Cardiac muscle cell (in vitro differentiated cells and primary cell): ENCODE measurements at places on chromosomes 13 and 19.

DNA sequence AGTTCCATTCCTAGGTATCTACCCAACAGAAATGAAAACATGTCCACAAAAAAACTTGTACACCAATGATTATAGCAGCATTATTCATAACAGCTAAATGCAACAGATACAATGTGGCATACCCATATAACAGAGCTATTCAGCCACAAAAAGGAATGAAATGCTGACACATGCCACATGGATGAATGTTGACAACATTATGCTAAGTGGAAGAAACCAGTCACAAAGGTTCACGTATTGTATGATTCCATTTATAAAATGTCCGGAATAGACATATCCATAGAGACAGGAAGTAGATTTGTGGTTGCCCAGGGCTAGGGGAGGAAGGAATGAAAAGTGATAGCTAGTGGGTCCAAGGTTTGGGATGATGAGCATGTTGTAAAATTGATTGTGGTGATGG is 10.8 kb downstream of the CRYL1 start:
- DNase-seq = no peak

- no peak for DNase-seq
Measured at GRCh38 chr19:3179739-3180293, 1.2 kb downstream of the S1PR4 start.

- no peak for DNase-seq
Measured at GRCh38 chr19:23949611-23950010, 34.9 kb downstream of the ZNF726 start.

DNA sequence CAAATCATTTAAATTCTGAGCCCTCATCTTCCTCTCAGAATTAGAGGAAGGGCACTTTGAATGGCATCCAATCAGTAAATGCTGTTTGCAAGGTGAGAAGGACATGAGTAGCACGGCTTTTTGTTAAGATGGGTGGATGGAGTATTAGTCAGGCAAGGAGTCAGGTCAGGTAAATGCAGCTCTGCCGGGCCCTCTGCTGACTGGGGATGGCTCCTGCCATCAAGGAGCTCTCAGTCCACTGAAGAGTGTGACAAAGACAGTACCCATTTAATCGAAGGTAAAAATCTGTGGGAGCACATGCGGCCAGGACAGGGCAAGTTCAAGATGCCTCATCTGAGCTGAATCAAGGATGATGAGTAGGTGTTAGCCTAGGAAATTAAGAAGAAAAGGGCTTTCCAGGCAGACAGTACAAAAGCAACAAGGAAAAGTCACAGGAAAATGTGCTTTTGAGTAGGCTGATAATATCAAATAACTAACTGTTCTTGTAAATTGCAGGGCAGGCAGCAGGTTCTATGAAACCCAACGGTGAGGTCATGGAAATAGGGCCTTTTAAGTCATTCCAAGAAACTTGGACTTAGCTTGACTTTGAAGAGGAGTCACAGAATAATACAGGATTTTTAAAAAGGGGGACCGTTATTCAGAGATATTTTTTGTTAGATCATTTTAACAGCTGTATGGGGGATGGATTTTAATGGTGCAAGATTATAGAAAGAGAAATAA is 670.5 kb upstream of the ARGLU1 start:
- DNase-seq = no peak

- no peak for DNase-seq
Measured at GRCh38 chr19:14416817-14417231, 2.3 kb downstream of the DDX39A start.

DNA sequence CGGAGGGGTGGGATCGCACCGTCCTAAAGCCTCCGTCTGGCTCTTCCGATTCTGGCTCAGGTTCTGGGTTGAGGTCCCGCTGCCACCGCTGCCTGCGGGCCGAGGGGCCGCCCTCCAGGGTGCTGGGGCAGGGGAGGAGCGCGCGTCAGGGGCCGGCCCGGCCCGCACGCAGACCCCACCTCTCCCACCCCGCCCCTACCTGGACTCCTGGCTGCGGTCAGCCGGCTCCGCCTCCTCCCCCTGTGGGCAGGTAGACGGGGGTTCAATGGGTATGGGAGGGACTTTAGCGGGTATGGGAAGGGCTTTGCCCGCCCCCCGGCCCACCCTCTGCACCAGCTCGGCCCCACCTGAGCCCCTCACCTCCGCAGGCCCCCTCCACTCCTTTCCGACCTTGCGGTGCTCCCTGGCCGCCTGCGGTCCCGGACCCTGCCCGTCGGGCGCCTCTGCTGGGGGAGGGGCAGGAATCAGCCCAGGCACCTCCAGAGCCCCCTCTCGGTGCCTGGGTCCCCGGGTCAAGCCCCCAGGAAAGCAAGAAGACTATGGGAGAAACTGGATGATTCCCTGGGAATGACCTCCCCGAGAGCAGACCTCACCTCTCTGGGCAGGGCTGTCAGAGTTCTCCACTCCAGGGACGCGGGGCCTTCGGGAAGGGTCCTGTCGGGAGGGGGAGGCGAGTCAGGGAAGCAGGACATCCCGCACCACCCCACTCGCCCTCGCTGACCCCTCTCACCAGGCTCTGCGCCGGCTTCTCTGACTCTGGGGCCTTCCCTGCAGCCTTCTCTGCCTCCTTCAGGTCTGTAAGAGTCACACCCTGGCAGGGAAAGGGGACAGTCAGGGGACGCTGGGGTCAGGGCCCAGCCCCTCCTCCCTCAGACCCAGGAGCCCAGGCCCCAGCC is 17.0 kb downstream of the EPS8L1 start:
- no peak for DNase-seq

DNA sequence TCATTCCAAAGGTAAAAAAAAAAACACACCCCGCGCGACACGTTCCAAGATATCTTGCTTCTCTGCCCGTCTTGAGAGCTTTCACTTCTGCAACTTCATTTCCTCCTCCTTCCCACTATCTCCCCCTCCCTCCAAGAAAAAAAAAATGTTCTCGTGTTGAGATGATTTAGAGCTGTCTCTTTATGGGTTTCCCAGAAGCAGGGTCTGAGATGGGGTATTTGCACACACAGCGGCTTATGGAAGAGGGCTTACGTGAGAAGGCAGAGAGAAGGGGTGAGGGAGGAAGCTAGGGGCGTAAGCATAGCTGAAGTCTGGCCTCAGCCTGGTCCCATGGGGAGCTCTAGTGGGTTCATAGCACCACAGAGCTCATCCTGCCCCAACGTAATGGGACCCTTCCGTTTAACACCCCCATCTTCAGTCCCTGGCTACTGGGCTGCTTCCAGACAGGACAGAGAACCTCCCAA is 31.3 kb upstream of the USE1 start:
- no peak for DNase-seq

GRCh38 chr19:10766671-10767201 is 48.9 kb downstream of the DNM2 start:
- DNase-seq = peak; percentile 57

DNA sequence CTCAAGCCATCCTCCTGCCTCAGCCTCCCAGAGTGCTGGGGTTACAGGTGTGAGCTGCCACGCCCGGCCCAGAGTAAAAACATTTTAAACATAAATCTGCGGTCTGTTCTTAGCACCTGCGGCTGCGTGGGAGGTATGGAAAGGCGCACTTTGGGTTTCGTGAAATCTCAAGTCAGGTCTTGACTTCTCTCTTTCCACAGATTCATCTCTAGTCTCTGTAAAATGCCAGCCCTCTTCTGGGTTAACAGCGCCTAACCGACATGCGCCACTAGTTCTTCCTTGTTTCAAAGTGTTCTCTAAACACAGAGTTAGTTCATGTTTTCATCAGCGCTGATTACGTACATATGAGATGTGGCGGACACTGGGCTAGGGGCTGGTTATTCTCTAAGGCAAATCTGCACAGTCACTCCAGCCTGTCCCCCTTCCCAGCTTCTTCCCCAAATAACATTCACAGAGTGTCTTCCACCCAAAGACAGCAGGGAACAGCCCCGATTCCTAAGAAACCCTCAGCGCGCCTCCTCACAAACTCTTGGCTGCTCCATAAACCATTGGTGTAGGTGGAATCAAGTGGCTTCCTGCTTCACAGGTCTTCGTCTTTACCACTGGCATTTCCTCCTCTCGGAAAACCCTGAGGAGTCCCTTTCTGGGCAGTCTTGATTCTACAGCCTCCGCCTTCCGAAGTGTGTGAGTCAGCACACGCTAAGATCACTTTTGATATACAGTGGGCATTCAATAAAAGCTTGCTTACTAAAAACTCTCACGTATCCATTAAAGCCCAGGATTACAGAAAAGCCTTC is 1.4 kb downstream of the PARP4 start:
- no peak for DNase-seq

- DNase-seq = no peak
Measured at GRCh38 chr19:1433119-1434039, 4.8 kb upstream of the RPS15 start.

DNA sequence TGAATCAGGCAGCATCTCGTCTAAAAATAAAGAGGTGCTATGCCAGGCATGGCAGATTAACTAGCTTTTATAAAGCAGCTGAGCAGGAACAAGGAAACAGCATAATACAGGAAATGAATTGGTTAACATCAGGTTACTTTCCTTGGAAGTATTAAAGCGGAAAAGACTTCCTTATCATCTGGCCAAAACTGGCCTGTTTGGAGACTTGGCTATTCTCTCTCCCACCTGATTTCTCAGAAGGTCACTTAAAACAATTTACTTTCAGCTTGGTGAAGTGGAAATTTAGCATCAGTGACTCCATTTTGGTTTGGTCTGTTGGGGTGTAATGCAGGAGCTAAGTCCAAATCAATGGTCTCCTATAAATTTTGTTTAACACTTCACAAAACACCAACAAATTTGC is 191.6 kb downstream of the NUFIP1 start:
- no peak for DNase-seq

GRCh38 chr13:68923995-68924394 is 1183.6 kb upstream of the ATXN8OS start:
- DNase-seq = no peak

GRCh38 chr13:76874479-76874878 is 11.7 kb downstream of the KCTD12 start:
- DNase-seq = no peak

- DNase-seq = peak; percentile 91
Measured at GRCh38 chr13:93249364-93250306, 23.0 kb downstream of the GPC6 start.

DNA sequence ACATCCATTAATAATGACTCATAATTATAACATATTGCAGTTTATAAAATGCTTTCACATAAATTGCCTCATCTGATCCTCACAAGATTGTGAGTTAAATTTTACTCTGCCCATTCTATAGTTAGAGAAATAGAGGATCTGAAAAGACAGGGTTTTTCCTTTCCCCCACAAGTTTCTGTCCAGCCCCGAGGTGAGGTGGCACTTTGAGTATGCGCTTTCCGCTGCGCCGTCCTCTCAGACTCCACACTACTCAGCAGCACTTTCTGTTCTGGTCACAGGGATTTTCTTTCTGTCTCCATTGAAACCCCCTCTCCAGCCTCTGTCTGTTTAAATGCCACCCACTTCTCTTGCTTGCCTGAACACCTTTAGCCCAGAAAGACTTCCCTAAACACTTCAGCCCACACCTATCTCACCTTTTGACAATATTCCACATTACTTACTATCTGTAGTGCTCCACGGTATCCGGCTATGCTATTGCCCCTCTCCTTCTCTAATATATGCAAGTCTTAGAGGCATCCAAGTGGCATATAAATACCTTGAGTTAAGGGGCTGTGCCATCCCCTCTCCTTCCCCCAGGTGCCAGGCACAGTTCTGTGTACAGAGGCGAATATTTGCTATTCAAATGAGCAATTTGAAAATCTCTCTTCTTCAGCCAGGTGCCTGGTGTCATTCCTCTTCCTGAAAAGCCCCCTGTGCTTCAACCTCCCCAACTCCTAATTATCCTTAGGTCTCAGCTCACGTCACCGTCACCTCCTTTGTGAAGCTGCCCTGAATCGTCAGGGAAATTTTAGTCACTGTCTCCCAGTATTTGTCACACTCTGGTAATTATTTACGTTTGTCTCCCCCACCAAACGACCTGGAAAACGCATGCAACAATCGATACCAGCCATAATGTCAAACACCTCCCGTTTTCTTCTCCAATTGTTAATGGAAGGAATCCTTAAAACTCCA is 268.7 kb downstream of the NHLRC3 start:
- DNase-seq = no peak

GRCh38 chr19:39125199-39125553 is 410 bp upstream of the PAK4 start:
- DNase-seq = no peak

GRCh38 chr19:6217752-6218334 is 61.9 kb downstream of the MLLT1 start:
- no peak for DNase-seq

- no peak for DNase-seq
Measured at GRCh38 chr13:32254916-32255723, 60.0 kb downstream of the ZAR1L start.

GRCh38 chr13:77492982-77493381 is 42.5 kb upstream of the SCEL start:
- DNase-seq = peak; percentile 42

DNA sequence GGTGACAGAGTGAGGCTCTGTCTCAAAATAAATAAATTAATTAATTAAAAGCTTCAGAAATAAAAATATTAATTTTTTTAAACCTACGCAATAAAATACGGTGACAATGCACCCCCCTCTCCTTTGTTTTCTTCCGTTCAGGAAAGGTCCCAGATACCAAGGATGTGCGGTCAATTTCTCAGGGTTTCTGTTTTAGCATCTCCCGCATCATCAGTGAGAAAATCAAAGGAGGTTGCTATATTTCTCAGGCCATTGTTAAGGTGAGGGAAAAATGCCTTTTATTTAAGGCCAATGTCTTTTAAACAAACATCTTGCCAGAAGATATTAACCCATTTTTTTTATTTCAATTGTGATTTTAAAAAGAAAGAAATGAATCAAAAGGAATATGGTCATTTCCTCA is 111.7 kb downstream of the INSR start:
- no peak for DNase-seq

DNA sequence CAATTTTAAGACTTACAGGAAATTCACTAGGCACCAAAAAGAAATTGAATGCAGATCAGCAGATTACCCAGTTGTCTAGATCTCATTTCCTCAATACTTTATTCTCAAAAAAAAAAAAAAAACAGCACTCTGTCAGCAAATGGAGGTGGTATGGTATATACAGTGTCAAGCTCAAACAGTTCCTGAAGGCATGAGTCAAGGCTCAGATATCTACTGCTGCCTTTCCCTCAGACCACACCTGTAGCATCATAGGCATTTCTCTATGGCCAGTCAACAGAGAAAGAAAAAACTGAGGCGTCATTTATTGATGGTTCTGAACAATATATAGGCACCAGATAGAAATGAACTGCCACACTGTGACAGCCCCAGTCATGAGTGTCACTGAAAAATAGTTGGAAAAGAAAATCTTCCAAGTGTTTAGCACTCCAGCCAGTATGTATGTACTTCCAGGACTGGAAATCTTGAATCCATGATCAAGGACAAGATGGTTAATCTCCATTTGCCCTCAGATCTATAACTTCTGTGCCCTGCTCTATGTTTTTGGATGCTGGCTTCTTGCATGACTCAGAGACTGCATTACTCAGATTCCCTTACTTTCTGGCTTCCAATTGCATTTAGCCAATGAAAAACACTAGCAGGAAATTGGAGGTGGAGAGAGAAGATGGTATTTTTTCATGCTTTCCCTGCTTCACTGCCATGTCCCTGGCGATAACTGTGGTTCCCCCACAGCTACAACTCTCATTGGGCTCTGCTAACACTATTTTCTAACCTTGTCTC is 8.4 kb upstream of the COG3 start:
- peak; percentile 32 for DNase-seq
